NT2/D1 (cell line): ENCODE measurements at places on chromosomes 5 and 9.

GRCh38 chr5:62284946-62285891, 20.8 kb upstream of the KIF2A start:
- no peak for DNase-seq

DNA sequence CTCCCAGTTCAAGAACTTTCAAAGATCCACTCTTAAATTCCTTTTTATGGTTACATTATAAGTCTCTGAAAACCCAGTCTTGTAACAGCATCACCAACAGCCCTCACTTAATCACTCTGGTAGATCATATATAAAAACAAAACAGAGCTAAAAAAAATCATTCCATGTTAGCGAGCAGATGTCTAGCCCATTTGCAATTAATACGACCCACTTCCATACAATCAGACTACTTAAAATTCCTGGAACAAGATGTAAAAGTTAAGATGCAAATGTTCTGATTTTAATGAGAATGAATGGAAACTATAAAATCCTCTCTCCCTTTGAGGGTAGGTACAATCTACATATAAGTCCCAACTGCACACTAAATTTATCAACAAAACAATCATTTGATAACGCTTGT, 167.0 kb downstream of the MED27 start:
- no peak for DNase-seq

DNA sequence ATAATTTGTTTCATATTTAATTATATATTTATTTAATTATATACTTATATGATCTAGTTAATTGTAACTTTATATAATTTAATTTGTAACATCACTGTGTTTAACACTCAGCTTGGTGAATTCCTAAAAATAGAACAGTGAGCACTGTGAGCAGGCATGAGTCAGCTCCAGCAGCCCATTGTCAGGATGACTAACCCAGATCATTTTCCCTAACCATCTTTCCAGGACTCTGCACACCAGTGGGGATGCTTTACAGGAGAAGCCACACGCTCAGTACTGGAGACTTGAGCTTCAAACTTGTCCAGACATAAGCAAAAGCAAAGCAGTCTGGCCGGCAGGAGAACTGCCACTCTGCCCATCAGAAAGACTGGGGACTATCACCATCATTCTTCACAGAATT, 446.2 kb upstream of the TRPC7 start:
- no peak for DNase-seq

DNA sequence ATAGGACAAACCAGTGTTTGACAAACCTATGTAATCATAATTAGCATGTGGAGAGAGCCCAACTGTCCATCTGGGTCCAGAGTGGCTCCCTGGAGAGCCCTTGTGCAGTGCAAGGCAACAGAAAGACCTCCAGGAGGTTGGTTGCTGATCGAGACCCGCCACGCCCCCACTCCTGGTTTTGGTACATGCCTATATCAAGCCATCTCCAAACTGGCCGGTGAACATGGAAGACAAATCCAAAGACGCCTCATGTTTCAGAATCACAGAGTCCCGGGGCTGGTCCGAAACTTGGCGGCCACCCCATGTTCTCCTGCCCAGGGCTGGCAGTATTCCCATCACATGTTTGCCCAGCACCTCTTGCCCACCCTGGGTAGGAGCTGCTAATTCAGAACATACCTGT, 140.2 kb downstream of the PAX5 start:
- DNase-seq, result no peak

DNA sequence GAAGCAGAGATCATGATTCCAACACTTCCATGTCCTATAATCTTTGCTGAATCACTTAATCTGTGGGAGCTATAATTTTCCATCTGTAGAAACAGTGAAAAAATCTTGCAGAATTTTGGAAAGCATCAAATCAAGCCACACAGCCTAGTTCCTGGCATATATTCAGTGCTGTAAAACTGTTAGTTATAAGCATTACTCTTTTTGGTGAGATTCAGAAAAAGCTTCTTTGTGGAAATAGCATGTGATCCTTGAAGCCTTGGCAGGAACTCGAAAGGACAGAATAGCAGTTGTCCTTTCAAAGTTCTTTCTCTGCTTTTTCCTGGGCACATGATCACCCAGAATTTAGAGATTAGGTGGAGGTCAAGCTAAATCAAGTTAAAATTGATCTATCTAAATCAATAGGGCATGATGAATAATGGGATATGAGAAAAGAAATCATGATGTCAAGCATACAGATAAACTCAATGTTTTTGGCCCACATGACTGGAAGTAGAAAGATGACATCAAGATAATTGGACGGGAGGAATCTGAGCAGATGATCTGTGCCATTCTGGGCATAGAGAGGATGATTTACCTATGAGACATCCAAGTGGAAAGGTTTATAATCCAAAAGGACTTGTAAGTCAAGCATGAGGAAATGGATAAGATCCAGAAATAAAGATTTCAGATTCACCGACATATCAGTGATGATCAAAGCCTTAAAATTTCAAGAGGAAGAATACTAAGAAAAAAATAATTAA, 73.1 kb downstream of the TMEM232 start:
- DNase-seq, result no peak

GRCh38 chr5:78008356-78008967, 232.3 kb upstream of the TBCA start:
- DNase-seq, result no peak

DNA sequence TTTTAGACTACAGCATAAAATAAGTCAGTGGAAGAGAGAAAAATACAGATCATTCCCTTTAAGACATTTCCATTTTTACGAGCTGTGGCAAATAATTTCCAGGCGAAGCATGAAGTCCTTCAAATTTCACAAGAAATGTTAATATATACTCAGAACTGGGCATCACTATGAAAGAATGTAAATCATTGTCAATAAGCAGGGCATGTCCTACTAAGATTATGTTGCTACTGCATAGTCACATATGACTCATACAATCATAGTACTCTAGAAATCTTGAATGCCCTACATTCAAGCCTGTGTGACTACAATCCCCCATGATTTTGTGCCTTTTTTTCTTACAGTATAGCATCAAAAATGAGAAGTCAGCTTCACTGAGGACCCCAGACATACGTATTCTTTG, 485.2 kb upstream of the FTMT start:
- DNase-seq, result no peak

DNA sequence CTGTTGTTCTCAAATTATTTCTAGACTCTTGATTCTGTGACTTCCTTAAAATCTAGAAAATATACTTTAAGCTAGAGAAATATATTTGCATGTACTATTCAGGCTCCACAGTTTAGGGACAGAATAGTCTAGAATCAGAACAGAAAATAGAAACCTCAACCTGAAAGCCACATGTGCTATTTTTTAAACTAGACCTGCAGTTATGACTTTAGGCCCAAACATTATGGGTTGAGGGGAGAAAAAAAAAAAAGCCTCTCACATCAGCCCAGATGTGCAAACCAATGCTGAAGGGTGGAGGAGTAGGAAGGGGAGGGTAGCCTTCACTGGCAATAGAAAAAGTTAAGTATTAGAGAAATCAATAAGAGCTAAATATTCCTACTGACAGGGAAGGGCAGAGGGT, 35.7 kb downstream of the ELL2 start:
- no peak for DNase-seq

DNA sequence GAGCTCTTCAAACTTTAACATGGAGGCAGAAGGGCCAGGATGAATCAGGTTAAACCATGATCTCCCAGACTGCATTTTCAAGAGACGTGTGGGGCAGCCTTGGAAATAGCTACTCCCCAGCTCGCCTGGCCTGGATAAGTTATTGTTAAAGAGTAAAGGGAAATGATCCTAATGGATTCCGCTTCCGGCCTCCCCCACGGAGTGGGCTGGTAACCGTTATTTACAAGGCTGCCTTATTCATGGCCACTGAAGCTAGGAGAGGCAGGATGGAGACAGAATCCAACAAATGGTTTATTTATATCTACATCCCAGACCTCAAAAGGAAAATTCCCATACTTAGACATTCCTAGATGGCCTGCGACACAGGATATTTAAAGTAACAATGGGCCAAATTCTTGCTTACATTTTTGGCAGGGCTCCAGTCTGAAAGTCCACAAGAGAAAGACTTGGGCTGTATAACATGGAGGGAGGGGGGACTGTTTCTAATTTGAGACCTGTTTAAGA, 27.9 kb downstream of the SPRY4 start:
- DNase-seq, result no peak

GRCh38 chr5:135553688-135554462, 18.1 kb upstream of the NEUROG1 start:
- DNase-seq, result no peak

DNA sequence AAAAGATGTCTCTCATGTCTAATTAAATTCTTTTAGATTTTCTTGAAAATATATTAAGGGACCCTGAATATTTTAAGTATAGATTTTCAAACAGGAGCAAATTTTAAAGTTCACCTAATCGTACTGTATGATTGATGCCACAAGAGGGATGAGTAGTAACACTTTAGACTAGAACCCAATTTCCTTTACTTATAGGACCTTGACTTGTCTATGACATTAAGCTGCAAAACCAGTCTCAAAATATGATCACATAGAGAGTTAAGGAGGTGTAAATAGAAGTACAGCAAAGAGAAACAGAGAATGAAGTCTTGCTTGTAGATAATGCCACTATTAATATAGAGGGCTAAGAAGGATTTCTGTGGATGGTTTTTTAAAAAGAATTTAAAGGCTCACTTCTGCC, 312.9 kb upstream of the PRR16 start:
- no peak for DNase-seq

- DNase-seq, result no peak
Measured at GRCh38 chr5:109304309-109304708, 105.5 kb downstream of the PJA2 start.
